Stimulated activated CD8-positive, alpha-beta memory T cell treated with anti-CD3 and anti-CD28 coated beads, Interleukin-2, amount 100 ng/mL, for 1 hour (primary cell): ENCODE measurements at places on chromosomes 11 and 22.

DNA sequence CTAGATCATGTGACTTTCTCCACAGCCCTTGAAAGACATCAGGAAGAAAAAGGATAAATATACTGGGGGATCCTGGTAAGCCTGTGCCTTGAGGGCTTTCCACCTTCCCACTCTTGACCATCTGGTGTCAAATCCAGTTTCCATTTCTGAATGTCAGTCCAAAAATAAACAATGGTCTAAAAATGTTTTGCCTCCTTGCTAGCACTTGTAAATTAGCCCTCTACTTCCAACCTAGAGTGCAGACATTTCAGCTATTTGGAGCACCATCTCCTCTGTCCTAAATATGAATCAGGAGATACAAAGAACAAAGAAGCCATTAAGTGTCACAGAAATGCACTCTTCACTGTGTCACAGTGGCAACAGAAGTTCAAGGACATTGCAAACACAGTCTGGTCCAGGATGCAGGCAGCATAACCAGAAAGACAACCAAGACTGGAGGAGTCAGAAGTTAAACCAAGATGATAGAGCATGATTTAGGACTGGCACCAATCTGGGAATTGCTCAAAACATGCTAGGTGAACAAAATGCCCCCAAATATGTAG, 88.1 kb downstream of the CCDC34 start:
- DNase-seq = no peak

- DNase-seq = no peak
Measured at GRCh38 chr22:42114721-42115120, 15.9 kb downstream of the CYP2D6 start.

DNA sequence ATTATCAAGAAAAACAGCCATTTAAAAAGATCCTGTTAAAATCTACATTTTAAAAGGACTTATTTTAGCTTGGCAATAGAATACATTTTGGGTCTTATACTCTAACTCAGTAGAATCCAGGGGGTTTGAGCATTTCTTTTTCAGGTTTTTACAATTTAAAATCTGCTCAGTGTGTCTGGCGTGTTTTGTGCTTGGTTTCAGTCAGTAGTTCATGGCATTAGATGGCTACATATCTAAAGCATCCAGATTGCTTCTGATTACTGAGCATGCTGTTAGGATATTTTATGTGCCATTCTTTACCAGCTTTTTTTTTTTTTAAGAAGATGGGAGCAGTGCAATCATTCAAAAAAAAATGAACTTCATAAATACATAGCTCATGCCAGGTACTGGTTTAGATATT, 566.1 kb upstream of the LARGE1 start:
- no peak for DNase-seq

- no peak for DNase-seq
Measured at GRCh38 chr11:47340980-47341775, 11.3 kb downstream of the MYBPC3 start.

DNA sequence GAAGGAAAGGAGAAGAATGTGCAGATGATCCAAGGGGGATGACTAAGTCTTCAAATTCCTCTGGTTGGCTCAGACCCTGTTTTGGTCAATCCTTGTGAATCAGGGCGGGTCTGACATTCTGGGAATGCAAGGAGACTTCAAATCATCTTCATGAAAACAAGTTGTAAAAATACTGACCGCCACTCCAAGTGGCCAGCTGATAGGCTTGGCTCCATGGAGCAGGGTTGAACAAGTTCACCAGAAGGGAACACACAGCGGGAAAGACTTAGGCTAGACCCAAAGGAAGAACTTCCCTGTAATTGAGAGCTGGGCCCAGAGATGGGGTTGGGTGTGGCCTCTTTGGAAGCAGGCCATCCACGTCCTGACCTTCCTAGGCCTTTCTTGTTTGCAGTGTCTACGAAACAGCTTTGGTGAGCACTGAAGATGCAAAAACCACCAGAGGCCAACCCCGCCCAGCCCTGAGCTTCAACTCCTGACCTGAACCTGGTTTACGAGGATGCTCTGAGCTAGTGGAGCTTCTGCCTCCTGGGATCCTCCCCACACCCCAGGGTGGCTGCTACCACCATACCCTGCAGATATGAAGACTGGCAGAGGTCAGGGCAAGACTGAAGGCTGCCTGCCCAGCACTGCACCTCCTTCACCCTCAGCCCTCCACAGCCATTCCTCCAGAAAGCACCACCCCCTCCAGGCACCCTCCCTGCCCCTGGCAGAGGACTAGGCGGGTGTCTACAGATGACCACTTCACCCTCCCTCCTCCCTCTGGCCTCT, 26.1 kb downstream of the GDPD5 start:
- DNase-seq = no peak

GRCh38 chr11:31655483-31655882, 145.9 kb downstream of the ELP4 start:
- no peak for DNase-seq

- DNase-seq = no peak
Measured at GRCh38 chr11:22512457-22512856, 113.2 kb downstream of the FANCF start.

DNA sequence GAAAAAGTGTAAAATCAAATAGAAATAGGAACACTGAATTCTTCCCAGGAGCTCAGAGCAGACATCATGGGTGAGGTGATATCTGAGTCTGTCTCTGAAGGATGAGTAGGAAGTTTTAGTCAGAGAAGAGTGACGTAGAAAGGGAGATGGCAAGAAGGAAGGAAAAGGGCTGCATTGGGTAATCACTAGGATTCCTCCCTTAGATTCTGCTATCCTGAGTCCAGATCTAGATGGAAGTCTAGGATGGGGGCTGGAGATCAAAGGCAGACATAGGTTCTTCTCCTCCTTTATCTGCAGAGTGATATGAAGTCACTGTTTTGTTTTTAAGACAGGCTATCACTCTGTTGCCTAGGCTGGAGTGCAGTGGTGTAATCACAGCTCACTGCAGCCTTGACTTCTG, 30.4 kb downstream of the POU2F3 start:
- no peak for DNase-seq

DNA sequence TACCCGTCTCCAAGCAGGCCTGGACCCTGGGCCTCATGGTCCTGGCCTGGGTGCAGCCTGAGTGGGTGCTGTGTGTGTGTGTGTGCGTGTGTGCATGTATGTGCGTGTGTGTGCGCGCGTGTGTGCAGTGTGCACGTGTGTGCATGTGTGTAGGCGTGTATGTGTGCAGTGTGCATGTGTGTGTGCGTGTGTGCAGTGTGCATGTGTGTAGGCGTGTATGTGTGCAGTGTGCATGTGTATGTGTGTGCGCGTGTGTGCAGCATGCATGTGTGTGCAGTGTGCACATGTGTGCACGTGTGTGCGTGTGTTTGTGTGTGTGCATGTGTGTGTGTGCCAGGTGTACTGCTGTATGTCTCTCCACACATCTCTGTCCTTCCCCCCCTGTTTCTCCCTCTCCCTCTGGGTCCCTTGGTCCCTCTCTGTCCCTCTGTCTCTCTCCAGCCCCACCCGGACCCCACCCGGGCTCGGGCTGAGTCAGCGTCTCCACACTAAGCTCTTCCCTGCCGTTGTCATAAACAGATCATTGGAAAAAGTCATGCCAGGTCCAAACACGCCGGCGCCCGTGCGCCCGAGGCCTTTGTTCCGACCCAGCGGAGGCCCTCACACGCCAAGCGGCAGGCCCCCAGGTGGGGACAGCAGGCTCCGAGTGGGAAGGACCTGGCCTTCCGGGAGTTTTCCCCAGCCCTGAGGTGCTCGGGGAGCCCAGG, 34.0 kb downstream of the WNT7B start:
- no peak for DNase-seq

DNA sequence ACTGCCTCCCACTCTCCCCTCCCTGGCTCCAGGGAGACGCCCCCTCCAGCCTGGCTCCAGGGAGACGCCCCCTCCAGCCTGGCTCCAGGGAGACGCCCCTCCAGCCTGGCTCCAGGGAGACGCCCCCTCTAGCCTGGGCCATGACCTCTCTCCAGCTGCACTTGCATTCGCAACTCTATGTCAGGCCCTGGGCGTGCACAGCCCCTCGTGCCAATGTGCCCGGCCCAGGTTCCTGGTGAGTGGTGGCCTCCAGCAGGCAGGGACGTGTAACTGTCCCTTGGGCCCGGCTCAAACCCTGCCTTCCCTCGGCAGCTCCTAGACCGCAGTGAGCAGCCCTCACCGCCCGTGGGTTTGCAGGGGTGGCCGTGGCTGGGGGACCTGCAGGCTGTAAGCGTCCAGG, 6.9 kb downstream of the MUC6 start:
- DNase-seq = no peak

DNA sequence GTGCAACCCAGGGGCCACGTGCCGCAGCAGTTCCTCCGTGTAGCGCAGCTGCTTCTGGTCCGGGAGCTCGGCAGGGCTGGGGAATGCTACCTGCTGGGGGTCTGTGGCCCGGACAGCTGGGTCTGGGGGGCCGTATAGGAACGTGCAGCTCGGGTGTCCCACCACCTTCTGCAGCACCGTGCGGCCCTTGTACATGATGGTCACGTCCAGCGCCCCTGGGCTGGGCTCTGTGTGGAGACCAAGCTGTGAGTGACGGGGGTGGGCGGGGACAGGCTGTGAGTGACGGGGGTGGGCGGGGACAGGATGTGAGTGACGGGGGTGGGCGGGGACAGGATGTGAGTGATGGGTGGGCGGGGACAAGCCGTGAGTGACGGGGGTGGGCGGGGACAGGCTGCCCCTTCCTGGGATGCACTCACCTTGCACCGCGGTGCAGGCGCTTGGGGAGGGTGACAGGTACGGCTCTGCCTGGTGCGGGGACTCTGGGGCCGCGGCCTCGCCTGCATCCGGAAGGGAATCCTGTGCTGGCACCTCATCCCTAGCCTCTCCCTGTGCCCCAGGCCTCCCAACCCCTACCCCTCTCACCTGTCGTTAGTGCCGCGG, 2.3 kb downstream of the IRF7 start:
- peak; percentile 73 for DNase-seq

GRCh38 chr22:36221799-36222751, 17.3 kb downstream of the APOL2 start:
- no peak for DNase-seq

DNA sequence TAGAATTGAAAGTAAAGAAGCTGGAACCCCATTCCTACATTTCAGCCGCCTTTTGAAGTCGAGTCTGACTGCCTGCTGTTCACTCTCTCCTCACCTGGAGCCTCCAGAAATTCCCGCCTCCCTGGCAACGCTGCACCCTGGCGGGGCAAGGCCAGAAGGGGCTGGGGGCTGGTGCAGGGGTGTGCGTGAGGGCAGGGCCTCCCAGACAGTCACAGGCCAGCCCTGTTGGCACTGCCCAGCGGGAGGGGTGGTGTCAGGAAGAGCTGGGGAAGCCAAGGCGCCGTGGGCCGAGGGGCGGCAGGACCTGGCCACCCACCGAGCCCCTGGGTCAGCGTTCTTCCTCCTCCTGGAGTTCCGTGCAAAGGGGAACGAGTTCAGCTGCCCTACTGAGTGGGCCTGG, 123.2 kb downstream of the KCNQ1OT1 start:
- no peak for DNase-seq

DNA sequence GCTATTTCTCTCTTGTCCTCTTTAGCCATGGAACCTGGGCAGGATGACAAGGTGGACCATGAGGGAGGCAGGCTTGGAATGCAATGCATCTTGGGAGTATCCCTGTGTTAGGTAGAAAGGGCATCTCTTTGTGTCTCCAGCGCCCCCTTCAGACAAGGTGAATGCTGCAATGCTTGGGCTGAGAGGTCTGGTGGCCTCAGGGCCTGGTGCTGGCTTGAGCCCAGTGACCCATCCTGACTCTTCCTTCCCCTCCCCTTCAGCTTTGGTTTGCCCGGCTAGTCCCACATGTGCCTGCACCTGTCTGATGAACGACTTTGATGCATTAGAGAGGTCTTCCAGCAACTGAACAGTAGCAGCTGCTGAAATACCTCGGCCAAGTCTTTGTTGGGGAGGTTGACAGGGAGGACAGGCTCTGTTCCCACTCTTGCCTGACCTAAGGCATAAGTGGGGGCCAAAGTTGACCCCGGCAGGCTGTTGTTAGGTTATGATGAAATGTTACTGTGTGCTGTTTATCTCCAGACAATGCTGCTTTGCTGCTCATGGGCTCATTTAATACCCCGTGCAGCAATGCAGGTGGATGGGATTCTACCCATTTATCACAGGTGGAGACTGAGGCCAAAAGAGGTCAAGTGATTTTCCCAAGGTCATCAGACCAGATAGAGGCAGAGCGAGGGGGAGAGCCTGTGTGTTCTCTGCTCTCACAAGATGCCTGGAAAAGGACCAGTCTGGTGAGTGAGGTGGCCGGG, 22.5 kb downstream of the MYO18B start:
- DNase-seq = no peak

- no peak for DNase-seq
Measured at GRCh38 chr22:36644333-36644757, 59.2 kb downstream of the CACNG2 start.

GRCh38 chr11:119713359-119714040, 15.5 kb downstream of the NECTIN1 start:
- no peak for DNase-seq

GRCh38 chr22:46609724-46610201, 10.4 kb upstream of the GRAMD4 start:
- DNase-seq = no peak

DNA sequence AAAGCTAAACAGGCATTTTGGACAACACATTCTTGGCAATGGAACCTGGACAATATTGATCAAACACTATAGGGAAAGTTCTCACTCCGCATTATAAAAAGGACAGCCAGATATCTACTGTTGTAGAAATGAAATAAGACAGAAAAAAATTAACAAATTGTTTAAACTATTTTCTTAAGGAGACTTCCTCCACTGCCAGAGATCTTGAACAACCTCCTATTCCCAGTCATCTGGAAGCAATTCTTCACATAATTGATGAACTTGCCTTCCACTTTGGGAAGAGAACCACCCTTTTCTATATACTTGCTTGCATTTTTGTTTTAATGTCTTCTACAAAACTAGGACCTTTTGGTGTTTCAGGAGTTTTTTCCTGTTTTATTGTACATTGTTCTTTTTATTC, 216.1 kb downstream of the CASP12 start:
- no peak for DNase-seq

DNA sequence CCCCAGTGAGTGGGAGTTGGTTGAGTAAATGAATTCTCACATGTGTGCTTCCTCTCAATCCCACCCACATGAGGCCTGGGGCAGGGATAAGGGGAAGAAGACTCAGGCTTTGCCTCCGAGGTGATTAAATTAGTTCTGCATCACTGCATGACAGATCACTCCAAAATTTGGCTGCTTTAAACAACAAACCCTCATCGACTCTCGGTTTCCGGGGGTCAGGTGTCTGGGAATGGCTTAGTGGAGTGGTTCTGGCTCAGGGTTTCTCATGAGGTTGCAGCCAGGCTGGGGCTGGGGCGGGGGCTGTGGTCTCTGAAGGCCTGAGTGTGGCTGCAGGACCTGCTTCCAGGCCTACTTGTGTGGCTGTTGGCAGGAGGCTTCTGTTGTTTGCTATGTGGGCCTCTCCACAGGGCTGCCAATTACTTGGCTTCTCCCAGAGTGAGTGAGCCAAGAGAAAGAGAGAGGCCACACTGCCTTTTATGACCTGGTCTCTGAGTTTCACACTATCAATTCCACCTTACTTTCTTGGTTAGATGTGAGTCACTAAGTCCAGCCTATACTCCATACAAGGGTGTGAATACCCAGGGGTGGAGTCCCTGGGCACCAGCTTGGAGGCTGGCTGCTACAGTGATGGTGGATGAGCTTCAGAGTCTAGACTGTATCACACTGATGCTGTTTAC, 15.9 kb downstream of the MOGAT2 start:
- no peak for DNase-seq

- no peak for DNase-seq
Measured at GRCh38 chr11:74570266-74571061, 21.9 kb upstream of the POLD3 start.
